ENCODE measurements at places on chromosomes 4 and X.

- DNase-seq, result no peak
Observed at GRCh38 chr4:3441501-3442459, at the start of gene HGFAC. Gene HGFAC (plus strand): TSS chr4:3441968. CDS start chr4:3442002, 34 bp downstream.

- no peak for DNase-seq
Observed at GRCh38 chrX:118633530-118633929, 93.9 kb upstream of the IL13RA1 start.

DNA sequence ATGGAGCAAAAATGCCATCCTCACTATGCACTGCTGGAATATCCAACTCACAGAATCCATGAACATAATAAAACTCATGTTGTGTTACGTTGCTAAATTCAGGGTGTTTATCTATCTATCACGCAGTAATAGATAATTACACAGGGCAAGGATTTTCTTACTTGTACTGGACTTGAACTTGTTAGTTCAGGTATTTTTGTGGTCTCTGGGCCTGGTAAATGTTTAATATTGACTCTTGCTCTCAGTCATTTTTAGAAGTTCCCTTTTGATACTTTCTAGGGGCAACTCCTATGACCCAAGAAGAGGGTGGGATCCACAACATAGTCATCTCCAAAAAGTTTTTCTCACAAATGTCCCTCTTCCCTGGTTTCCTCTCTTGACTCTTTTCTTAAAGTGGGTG, 522.4 kb upstream of the IGFBP7 start:
- no peak for DNase-seq

GRCh38 chr4:120055162-120055561, 11.5 kb downstream of the MAD2L1 start:
- DNase-seq, result peak; percentile 33
